ENCODE measurements at places on chromosomes 7 and 10.

DNA sequence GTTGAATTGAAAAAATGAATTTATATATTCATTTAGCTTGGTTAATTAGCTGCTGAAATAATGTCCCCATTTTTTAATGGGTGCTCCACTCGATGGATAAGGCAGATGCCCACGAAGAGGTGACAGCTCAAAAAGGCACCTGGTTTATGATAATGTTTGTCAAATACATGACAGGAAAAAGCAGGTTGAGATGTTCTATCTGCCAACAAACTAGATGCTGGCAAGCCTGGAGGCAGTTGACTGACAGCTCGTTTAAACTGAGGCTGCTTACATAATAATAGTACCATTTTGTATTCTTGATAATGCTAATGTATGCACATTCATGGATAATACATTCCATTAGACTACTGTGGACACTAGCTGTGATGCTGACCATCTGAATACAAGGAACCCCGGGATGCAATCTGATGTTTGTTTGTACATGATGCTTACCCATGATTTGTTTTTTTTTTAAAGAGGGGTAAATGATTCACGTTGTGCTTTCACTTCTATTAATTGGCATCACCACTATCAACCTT is 69.0 kb upstream of the GPR158 start:
- DNase-seq = no peak

- DNase-seq = no peak
Observed at GRCh38 chr7:94330269-94331020, 64.2 kb upstream of the COL1A2 start.

DNA sequence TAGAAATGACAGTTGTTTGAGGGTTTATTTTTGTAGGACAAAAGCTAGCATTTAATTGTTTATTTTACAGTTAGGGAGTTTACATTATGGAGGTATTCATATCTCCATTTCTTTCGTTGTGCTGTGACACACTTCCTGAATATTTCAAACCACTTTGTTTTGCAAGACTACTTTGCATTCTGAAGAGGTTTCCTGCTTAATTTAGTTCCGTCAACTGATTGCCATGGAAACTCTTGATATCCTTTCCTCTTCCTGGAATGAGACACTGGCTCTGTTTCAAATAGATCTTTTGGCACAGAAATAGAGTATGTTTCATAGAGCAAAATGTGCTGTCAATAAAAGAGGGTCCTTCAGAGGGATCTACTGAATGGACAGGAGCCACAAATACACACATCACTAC is 159.5 kb upstream of the AGR3 start:
- no peak for DNase-seq

DNA sequence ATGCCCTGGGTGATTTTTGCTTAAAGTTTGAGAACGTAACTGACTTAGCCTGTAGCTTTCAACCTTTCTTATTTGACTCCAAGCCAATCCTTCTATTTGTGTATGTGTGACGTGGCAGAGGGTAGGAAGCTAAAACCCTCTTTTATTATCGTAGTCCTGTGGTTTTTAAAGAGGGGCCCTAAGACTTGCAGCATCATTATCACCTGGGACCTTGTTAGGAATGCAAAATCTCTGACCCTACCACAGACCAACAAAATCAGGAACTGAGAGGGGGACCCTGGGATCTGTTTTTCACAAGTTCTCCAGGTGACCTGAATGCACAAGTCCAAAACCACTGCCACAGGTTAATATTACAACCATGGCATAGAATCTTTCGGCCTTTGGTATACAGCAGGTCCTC is 80.1 kb downstream of the OSBPL3 start:
- DNase-seq = no peak

DNA sequence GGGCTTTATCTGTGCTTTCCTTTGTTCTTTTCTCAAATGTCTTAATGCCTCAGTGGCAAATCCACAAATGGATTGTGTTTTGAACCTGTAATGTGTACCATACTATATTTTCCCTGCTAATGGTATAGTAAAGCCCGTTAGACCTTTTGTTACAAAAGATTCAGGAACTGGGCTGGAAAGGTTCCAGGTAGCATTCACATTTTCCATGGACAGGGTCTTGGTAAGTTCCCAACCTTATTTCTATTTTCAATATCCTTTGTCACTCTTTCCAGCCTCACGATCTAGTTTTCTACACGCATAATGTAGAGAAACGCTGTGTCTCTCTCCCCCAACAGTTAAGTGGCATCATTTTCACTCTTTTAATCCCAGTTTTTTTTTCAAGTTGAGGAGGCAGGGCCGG is 153.0 kb downstream of the PLCE1 start:
- DNase-seq = no peak

DNA sequence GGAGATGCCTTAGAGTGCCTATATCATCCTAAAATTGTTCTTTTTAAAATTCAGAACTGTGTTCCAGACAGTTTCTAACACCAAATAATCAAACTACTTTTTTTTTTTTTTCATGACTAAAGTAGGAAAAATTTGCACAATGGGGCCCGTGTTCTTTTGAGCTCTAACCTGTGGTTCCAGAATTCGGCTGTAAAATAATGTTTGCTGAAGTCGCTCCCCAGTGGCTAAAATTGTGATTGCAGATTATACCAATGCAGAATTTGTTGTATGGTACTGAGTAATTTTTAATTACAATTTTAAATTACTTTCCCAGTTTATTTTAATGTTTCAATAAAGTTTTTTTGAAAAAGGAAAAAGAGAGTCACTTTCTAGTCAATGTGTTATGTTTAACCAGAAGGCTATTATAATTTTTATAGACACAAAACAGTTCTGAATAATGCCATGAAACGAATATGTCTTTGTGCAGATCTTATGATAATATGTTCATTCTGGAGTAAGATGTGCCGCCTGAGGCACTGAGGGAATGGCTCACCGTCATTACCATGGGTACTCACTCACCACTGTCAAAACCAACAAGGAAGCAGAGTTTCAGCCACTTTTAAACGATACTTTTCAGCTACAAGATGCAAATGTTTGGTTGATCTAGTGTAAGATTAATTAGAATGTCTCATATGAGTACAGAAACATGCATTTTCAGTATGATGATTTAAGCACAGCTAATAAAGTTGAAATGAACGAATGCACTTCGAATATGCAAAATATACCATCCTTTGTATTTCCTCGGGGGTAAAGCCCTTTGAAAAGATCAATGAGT is 173.6 kb downstream of the PRKCQ start:
- no peak for DNase-seq

- DNase-seq = no peak
Observed at GRCh38 chr7:24769014-24769830, 12.0 kb upstream of the GSDME start.

DNA sequence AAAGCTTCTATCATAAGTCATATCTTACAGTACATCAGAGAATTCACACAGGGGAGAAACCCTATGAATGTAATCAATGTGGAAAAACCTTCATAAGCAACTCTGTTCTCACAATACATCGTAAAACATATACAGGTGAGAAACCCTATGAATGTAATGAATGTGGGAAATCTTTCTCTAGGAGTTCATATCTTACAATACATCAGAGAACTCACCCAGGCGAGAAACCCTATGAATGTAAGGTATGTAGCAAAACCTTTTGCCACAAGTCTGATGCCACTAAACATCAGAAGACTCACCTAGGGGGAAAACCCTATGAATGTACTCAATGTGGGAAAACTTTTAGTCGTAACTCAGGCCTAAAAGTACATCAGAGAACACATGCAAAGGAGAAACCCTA is 38.3 kb upstream of the ZNF248 start:
- no peak for DNase-seq

DNA sequence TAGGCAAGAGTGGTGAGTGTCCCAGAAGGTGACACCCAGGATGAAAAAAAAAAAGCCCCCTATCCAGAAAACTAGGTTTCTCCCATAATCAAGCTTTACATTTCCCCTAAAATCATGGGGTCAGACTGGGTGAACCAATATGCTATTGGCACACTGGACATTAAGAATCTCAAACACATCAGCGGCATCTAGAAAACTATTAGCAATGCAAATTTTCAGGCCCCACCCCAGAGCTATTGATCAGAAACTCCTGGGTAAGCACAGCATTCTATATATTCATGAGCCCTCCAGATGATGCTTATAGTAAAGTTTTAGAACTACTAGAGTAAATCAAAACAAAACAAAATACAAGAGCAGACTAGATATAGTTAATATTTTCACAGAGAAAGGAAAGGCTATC is 36.4 kb downstream of the IQUB start:
- DNase-seq = no peak

- no peak for DNase-seq
Observed at GRCh38 chr10:73480158-73480557, 15.7 kb downstream of the PPP3CB start.

DNA sequence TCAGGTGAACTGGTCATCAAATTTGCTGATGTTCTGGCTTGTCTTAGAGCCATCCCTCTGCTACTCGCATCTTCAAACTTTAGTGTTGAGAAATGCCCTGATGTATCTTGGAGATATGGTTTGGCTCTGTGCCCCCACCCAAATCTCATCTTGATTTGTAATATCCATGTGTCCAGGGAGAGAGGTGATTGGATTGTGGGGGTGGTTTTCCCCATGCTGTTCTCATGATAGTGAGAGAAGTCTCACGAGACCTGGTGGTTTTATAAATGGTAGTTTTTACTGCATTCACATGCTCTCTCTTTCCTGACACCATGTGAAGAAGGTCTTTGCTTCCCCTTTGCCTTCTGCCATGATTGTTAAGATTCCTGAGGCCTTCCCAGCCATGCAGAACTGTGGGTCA is 74.0 kb upstream of the AFAP1L2 start:
- no peak for DNase-seq

GRCh38 chr10:130039141-130039540 is 71.5 kb downstream of the C10orf143 start:
- DNase-seq = no peak

- DNase-seq = no peak
Observed at GRCh38 chr7:151247611-151248345, 716 bp downstream of the SMARCD3 start.

DNA sequence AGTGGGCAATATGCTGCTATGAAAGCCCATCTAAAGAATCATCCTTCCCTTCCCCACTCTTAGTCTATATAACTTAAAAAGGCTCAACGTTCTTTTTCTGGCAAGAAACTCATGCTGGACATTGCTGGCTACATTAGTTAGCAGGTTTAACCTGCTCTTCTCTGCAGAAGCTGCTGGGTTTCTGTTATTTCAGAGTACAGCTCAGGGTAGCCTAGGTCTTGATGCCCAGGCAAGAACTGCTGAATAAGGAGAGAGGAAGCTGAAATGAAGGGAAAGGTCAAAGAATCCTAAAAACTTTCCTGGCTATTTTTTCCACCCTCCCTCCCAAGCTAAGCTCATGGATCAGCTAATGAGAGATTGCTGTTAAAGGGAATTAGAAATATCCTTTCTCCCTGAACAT is 79.4 kb downstream of the ANKIB1 start:
- DNase-seq = no peak

GRCh38 chr7:78862411-78862900 is 591.0 kb downstream of the MAGI2 start:
- no peak for DNase-seq

DNA sequence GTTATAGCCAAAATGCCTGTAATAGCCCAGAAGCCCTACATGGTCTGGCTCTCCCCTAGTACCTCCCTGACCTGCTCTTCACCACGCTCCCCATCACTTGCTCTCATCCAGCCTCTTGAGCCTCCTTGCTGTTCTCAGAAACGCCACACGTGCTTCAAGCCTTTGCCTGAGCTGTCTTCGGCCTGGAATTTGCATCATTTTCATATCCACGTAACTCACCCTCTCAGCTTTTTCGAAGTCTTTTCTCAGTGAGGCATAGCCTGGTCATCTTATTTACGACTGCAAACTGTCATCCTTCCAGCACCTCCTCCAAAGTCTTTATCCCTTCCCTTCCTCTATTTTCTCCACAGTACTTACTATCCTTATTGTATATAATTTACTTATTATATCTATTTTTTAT is 151.0 kb upstream of the AHR start:
- DNase-seq = no peak

DNA sequence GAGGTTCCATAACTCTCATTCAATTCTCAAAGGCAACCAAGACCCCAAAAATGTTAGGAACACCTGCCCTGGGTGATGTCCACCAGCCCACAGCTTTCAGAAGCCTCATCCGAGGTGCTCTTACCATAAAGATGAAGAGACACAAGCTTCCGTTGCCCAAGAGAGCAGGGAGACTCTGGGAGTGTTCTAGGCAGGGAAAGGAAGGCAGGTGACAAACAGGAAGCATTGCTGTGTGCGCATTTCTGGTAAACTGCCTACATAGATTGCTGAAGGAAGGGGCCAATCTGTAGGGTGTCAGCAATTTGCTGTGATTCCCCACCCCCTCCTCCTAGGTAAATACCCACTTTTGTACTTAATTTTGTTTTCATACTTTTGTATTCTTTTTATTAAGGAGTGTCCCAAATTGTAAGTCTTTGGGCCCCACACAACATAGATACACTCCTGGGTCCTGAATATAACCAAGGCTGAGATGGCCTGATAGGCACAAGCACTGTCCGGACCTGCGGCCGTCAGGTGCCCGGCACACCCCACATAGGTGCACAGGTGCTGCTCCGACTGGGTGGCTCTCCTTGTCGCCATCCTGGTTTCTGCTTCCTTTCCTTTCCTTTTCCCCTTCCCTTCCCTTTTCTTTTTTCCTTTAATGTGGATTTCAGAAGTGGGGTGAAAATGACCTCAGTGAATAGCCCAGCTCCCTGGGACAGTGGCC is 51.4 kb upstream of the SMNDC1 start:
- DNase-seq = no peak

DNA sequence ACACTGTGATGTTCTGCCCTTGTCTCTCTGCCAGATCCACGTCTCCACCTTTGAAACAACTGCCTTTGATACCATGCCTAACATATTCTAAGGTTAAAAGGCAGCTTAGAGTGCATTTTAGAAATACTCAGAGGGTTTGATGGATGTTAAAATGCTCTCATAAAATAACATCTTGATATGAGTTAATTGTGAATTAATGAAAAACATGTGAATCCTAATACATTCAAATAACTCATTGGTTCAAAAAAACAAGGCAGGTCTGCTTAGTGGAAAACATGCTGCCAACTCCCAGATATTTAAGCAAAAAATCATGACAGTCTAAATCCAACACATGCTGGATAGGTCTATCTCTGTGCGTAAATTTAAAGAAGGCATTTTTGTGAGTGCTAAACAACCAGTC is 291.8 kb downstream of the AHR start:
- DNase-seq = no peak

GRCh38 chr10:28320090-28320489 is 17.2 kb upstream of the MPP7 start:
- DNase-seq = no peak

- DNase-seq = no peak
Observed at GRCh38 chr10:132476146-132477065, 61.2 kb upstream of the INPP5A start.

DNA sequence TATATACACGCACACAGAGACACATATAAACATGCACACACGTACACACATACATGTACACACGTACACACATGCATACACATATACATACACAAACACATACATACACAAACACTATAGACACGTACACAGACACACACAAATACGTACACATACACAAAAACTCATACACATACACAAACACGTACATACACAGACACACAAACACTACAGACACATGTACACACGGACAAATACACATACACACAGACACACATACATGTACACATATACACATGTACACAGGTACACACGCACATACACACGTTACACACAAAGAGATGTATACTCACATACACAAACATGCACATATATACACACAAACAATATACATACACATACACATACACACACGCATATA is 35.2 kb upstream of the GTF2IRD1 start:
- DNase-seq = no peak

- no peak for DNase-seq
Observed at GRCh38 chr10:99945263-99945662, 64.5 kb downstream of the DNMBP start.

All from activated T-cell treated with anti-CD3 and anti-CD28 coated beads for 48 hours (primary cell).